ENCODE measurements at places on chromosomes 3 and 15.

DNA sequence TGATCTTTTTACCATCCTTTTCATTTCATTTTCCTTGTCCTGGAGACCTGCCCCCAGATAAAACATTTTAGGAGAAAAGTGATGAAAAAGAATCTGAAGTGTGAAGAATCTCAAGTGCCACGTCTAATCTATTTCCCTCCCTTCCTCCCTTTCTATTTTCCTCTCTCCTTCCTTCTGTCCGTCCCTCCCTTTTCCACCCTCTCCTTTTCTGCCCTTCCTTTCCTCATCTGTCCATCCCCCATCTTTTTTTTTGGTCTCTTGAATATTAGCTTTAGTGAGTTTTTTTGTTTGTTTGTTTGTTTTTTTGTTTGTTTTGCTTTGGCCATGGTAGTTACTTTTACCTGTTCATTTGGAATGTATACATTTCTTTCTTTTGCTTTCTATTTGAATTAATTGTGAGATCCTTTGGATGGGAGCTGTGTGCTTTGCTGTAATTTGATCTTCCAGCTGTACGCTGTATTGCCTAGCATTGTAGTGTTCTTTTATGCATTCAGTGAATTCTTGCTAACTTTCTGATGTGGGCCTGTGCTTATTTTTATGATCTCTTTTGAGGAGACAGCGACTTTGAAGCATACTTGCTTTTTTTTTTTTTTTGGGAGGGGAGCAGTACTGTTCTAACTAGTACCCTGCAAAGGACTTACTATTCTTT, 19.2 kb downstream of the CDIN1 start:
- DNase-seq = no peak

GRCh38 chr3:185813691-185814215, 11.1 kb downstream of the IGF2BP2 start:
- no peak for DNase-seq

DNA sequence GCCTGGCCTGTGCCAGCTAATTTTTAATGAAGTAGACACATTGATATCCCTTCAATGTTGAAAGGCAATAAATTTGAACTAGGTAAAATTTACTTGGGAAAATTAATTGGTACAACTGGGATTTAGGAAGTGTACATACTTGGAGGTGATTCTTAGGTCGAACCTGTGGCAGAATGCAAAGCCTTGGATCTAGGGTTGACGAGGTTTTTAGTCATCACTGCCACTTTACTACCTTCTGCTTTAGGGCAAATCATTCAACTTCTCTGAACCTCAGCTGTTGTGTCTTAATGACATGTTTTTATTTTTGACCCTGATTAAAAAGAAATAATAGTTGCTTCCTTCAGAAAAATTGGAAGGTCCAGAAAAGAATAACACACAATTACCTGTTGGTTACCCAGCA, 2.5 kb downstream of the APPL1 start:
- no peak for DNase-seq

GRCh38 chr3:177552051-177552450, 354.8 kb upstream of the TBL1XR1 start:
- no peak for DNase-seq

DNA sequence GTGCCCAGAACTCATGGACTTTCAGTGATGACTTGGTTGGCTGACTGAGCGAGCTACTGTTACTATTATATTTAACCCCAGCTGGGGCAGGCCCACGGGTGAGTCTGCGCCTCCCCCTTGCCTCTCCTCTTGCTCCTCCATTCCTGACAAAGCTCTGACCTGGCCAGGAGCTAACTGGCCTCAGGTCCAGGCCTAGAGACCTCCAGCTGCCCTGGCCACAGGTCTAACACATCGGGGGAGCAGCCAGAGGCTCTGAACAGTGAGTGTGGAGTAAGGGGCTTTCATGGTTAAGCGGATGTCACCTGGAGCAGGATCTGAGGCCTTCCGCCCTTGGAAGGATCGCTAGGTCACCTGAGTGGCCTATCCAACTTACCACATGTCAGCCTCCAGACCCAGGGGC, 96.3 kb upstream of the HERC1 start:
- no peak for DNase-seq

- DNase-seq = no peak
These were observed 505.3 kb downstream of the FOXP1 start for GRCh38 chr3:71078199-71078598.

DNA sequence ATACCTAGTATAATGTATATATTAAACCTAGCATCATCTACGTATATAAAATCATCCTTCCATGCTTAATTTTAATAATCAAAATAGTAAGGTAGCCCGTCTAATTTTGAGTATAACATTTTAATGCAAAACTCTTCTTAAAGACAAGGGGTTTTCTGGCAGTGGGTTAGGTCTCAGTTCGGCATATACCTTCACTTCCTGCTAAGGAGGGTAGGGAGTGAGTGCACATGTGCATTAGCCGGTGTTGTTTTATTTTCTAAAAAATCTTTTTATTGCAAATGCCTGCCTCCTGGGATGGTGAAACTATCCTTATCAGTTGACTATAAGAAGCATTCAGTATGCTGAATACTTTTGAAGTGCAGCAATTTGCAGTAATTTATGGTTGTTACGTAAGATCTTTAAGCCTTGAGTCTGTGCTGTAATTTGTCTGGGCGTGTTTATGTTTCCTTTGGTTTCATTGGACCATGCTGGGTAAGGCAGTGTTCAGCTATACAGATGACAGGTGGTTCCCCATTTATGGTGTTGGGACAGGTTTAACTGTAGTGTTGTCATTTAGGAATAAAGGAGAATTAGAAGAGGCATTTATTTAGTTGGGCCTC, 11.7 kb downstream of the ARHGEF26 start:
- DNase-seq = no peak

GRCh38 chr3:31421314-31422048, 111.2 kb upstream of the STT3B start:
- no peak for DNase-seq

GRCh38 chr3:194879991-194880939, 194.6 kb downstream of the FAM43A start:
- DNase-seq = no peak

Measured in activated CD8-positive, alpha-beta memory T cell treated with anti-CD3 and anti-CD28 coated beads for 4 hours (primary cell).